Substantia nigra (tissue), 51 donors: ENCODE measurements at places on chromosomes 5 and 9.

- no peak for DNase-seq
Observed at GRCh38 chr9:96158147-96158546, 143.8 kb downstream of the HSD17B3 start.

DNA sequence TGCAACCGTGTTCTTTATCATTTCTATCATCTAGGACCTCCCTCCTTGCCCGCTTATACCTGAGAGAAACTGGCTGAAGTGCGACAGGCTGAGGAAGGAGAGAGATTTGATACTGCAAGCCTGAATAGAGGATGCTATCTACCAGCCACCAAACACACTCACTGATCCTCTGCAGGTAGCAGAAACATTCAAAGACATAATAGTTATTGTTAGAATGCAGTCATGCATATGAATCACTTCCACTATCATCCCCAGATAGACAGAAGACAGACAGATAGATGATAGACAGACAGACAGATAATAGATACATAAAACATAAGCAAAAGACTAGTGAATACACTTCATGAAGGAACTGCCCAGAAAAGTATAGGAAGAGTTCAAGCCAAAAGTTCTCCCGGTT lies 32.9 kb downstream of the FAM81B start:
- DNase-seq, result no peak

DNA sequence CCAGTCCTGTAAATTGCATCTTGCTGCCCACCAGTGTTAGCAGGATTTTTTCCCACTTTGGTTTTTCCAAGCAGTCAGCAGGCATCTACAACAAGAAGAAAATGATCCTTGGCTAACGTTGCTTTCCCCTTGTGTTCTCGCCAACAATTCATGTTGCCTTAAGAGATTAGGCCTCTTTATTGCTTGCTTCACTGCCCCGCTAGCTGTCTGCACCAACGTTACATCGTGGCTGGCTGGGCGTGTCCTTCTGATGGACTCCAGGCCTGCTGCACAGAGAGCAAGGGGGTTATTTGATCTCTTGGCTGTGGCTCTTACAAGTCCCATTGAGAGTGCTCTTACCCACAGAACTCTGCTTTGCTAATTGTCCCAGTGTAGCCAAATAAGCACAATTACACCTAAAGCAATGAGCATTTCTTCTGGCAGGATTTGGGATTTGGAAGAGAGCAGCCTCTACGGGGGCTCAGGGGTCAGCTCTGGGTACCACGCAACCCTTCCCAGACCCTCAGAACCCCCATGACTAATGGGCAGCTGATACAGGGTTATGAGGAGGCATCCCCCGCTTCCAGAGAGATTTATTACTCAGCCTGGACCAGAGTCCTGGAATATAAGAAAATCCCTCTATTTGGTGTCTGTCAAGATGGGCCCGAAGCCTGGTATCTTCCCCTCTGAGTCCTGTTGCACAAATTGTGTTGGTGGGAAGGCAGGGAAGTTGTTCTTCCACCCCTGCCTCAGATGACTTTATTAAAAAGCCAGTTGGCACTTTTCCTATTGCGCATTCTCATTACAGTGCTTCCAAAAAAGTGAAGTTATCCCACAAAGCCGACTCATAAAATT lies 17.6 kb downstream of the DCANP1 start:
- DNase-seq, result no peak

DNA sequence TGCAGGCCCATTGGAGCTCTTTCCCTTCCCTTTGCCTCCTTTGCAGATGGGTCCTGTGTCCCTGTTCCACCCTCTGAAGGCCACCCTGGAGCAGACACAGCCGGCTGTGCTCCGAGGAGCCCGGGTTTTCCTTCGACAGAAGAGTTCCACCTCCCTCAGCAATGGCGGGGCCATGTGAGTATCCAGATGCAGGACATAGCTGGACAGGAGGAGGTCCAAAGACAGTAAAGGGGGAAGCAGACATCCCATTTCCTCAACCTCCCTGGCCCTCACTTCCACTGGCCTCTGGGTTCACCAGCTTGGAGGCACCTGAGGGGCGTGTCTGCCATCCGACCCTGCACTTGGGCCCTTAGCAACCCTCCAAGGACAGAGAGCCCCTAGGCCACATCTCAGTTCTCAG lies 237.9 kb downstream of the CACNA1B start:
- DNase-seq, result no peak

DNA sequence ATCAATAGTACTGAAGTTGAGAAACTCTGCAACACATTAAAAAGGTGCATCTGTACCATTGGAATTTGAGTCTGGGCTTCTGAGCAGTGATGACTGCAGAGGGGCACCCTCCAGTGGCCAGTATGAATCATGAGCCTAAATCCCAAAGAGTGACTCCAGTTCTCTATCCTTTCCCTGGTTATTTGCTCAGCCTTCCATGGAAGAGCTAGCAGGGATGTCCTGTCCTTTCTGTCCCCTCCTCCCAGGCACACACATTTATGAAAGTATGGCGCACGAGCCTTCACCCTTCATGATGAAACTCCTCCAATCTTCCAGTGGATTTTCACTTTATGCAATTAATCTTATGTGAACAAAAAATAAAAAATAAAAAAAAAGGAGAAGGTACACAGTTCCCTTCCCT lies 81.0 kb downstream of the ESM1 start:
- DNase-seq, result no peak

DNA sequence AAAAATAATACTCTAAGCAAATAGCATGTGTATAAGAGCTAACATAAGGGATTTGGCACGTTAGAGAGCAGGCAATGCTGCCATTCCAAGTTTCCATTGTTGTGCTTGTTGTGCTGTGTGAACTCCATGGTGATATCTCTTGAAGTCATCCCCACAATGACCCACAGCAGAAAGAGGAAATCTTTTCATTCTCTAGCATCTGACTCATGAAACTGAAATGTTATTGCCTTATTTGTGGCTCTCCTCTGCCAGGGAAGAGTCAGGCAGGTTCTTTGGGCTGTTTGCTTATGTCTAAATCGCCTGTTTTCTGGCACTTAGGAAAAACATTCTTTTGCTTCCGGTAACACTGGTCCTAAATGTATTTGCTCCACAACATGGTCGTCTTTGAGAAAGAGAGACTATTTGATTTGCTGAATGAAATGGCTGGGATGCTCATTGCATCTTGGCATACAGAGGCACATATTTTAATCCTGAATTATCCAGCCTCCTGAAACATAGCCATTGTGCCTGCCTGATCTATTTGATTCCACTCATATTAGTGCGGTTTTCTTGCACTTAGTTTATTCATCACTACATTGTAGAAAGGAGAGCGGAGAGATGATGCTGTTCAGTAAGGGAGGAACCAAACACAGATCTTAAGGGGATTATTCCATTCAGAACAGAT lies 188.8 kb downstream of the CSNK1G3 start:
- DNase-seq, result no peak

GRCh38 chr5:149628221-149628620 lies 46.9 kb downstream of the ARHGEF37 start:
- DNase-seq, result no peak

DNA sequence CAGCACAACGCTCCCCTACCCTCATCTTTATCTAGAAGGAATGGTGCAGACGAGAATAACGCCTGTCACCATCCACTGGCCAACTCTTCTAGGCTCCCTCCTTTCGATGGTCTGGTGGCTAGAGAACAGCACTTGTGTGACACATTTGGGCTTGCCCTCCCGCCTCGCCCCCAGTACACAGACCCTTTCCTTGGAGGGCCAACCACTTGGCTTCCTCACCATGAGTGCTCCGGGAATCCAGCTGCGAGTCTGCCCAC lies 1.4 kb downstream of the GNAQ start:
- no peak for DNase-seq

GRCh38 chr5:81819556-81820317 lies 68.8 kb upstream of the SSBP2 start:
- DNase-seq, result no peak

DNA sequence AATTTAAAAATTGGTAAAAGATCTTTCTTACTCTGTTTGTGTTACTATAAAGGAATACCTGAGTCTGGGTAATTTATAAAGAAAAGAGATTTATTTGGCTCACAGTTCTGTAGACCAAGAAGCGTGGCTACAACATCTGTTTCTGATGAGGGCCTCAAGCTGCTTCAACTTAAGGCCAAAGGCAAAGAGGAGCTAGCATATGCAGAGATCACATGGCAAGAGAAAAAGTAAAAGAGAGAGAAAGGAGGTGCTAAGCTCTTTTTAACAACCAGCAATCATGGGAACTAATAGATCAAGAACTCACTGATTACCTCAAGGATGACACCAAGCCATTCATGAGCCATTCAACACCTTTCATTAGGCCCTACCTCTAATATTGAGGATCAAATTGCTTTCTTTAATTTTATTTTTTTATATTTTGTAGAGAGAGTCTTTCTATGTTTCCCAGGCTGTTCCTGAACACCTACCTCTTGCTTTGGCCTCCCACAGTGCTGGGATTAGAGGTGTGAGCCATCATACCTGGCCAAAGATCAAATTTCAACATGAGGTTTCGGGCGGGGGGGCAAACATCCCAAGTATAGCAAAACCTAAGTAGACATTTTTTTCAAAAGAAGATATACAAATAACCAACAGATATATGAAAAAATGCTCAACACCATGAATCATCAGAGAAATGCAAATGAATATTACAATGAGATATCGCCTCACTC lies 16.0 kb upstream of the SHC3 start:
- no peak for DNase-seq

- DNase-seq, result no peak
Observed at GRCh38 chr5:173247510-173247909, 12.5 kb upstream of the NKX2-5 start.

DNA sequence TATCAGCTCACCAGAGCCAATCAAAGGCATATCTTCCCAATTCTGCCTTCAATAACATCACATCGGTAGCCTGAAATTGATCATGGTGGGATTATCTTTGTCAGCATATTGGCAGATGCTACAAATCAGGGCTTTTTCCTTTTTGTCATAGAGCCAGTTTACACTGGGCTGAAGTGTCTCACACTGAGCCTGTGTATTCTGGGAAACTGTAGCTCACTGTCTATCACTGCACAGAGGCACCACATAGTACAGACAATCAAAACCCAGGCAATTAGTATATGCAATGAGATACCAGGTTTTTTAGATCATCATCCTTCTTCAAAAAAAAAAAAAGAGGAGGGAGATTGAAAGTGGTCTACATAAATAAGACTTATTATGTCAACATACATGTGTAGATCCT lies 46.6 kb downstream of the ADAM19 start:
- DNase-seq, result no peak

DNA sequence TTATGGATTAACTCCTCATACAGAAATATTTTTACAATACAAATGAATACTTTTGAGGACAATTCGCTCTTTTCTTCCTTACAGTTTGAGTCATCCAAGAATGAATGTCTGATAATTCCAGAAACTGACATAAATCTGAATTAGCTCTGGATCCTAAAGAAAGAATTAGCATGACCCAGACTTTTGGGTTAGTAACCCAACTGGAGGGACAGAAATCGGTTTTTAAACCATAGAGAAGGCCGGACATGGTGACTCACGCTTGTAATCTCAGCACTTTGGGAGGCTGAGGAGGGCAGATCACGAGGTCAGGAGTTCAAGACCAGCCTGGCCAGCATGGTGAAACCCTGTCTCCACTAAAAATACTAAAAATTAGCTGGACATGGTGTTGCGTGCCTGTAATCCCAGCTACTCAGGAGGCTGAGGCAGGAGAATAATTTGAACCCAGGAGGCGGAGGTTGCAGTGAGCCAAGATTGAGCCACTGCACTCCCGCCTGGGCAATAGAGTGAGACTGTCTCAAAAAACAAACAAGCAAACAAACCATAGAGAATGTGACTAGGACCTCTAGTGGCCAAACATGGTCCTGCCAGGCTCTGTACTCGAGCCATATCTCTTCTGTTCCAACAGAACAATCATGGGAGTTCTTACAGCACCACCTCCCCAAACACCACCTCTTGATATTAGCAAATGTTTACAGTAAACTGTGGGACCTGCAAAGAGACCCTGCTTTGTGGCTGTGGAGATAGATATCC lies 44.8 kb downstream of the LURAP1L start:
- DNase-seq, result no peak

GRCh38 chr9:35311891-35312639 lies 150.3 kb downstream of the UNC13B start:
- DNase-seq, result no peak
